ENCODE measurements at places on chromosomes 4 and X. TPM values are rescaled to one million over a fixed set of nuclear protein-coding genes. Genes with fewer than 3 reads are reported as not detected.

GAGE12G gene
- not detected for total RNA-seq

LONRF3 gene
- total RNA-seq, result 1.6 TPM

TAF7L gene
- not detected for total RNA-seq

AKAP14 gene
- not detected for total RNA-seq

TRAM1L1 gene
- total RNA-seq, result 0.19 TPM

MAGEA2B gene
- total RNA-seq, result not detected

DNA sequence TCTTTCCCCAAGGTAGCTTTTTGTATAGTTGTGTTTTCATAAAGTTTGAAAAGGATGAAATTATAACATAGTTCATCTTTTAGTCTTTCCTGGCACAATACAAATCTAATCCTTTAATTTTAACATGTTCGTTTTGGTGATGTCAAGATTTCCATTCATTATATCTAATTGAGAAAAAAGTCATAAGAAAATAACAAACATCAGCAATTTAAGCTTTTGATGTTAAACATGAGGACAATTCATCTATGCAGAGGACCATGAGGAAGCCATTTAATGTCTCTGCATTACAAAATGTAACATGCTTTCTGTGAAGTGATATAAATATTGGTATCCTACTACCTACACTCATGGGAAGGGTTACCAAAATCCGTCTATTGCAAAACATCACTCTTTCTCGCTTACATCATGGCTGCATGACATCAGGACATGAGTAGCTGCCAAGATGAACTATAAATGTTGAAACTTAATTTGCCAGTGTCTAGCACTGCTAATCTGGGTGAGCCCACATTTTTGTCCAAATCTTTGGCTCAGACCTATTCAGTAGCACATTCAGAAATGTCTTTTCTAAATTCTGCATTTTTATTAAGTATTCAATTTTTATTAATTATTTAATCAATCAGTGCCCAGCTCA is 9.5 kb downstream of the EPGN start:
- H3K27me3 ChIP-seq, result peaks cover 8% of the 10 kb centered on the region
- no peak for DNase-seq
- no peak overlapping the region for H3K27ac ChIP-seq
- H3K36me3 ChIP-seq, result no peaks in the 10 kb centered on the region

DNA sequence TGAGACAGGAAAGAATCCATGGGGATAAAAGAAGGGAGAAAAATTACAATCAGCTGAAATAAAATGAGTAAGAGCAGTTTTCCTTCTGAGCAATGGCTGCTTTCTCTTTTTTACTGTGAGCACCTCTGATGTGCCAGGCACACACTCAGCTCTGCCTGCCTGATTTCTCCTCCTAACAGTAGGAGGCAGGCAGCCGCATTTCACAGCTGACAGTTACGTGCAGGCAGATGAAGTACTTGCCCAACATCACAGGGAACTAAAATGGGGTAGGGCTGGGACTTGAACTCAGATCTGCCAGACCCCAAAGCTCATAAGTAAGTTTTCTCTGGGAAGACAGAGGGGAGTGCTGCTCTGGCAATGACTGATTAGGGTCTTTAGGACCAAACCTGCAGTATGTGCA is 54.6 kb downstream of the C4orf50 start:
- no peaks in the 10 kb centered on the region for H3K36me3 ChIP-seq
- no peak for DNase-seq
- H3K4me1 ChIP-seq, result no peaks in the 10 kb centered on the region
- H3K4me3 ChIP-seq, result no peak overlapping the region
- no peak overlapping the region for H3K27ac ChIP-seq

DNA sequence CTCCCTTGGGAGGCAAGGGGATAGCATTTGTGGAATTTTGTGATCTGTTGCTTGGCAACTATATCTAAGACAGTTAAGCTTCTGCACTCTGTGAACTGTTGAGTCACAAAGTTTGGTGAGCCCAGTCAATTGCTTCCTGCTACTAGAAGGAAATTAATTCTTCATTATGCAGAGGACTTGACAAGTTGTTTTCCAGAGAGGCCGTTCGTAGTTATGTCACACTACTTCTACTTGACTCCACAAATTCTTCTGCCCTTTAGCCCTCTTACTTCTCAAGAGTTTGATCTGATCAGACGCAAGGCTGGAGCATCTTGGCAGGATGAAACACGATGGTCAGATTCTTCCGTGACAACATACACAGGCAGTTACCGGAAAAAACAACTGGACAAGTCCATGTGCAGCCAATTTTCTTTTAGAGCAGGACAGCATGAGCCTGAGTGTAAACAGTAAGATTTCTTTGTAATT is at the start of gene C4orf51:
Gene C4orf51 (plus strand): TSS at position 156 of the 465 bp plus-strand sequence. CDS start 58 bp downstream, at position 214.
- no peak for DNase-seq
- H3K27me3 ChIP-seq, result peaks cover 17% of the 10 kb centered on the region
- peaks cover 4% of the 10 kb centered on the region for H3K36me3 ChIP-seq
- no peaks in the 10 kb centered on the region for H3K4me1 ChIP-seq

- H3K36me3 ChIP-seq, result no peaks in the 10 kb centered on the region
- H3K27ac ChIP-seq, result no peak overlapping the region
- no peak overlapping the region for H3K4me3 ChIP-seq
- H3K27me3 ChIP-seq, result peaks cover 18% of the 10 kb centered on the region
- no peaks in the 10 kb centered on the region for H3K4me1 ChIP-seq
These were observed 163.1 kb upstream of the PLAC1 start for GRCh38 chrX:134821370-134821769.

GRCh38 chr4:176558661-176559060 is 234.1 kb downstream of the VEGFC start:
- no peak for DNase-seq
- H3K27ac ChIP-seq, result no peak overlapping the region
- no peak overlapping the region for H3K4me3 ChIP-seq
- H3K36me3 ChIP-seq, result no peaks in the 10 kb centered on the region
- no peaks in the 10 kb centered on the region for H3K4me1 ChIP-seq

GRCh38 chrX:40663880-40664630 is 16.7 kb upstream of the CXorf38 start:
- no peaks in the 10 kb centered on the region for H3K27me3 ChIP-seq
- DNase-seq, result no peak
- H3K4me1 ChIP-seq, result no peaks in the 10 kb centered on the region
- peaks cover 26% of the 10 kb centered on the region for H3K36me3 ChIP-seq

DNA sequence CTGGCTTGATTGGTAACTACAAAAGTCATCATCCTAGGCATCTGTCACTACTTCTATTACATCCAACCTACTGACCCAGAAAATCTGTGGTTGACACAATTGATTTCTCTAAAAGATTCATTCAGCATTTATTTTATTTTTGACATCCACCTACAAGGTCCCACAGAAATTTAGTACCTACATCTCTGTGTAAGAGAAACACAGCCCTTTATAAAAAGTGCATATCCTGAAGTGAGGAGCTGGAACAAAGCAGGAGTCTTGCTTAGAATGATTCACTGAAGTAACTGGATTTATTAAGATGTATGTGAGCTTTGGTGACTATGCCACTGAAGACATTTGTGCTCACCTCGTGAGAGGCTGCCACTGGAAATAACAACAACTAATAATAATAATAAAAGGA is 391.0 kb downstream of the GPAT3 start:
- no peak overlapping the region for H3K27ac ChIP-seq
- H3K36me3 ChIP-seq, result no peaks in the 10 kb centered on the region
- no peaks in the 10 kb centered on the region for H3K4me1 ChIP-seq

GRCh38 chrX:40263014-40263560 is 165.3 kb upstream of the BCOR start:
- DNase-seq, result no peak
- no peak overlapping the region for H3K4me3 ChIP-seq
- no peaks in the 10 kb centered on the region for H3K36me3 ChIP-seq
- peaks cover 11% of the 10 kb centered on the region for H3K4me1 ChIP-seq
- H3K27me3 ChIP-seq, result no peaks in the 10 kb centered on the region
- H3K27ac ChIP-seq, result no peak overlapping the region

DNA sequence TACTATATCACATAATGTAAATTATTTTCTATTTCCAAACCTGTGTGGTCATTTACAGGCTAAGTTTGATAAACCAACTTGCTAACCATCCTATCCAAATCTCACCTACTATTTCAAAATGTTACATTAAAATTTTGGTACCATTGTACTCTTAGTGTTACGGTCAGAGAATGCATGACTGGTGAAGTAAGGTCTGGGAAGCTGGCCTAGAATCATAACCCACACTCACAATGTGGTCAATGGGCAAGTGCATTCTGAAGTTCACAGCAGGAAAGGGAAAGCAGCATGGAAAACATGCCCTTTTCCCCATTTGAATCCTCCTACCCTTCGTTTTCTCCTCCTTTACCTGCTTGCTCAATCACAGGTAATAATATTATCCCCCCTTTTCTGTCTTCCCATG is 54.4 kb downstream of the PPP3CA start:
- no peaks in the 10 kb centered on the region for H3K27me3 ChIP-seq
- no peak for DNase-seq

DNA sequence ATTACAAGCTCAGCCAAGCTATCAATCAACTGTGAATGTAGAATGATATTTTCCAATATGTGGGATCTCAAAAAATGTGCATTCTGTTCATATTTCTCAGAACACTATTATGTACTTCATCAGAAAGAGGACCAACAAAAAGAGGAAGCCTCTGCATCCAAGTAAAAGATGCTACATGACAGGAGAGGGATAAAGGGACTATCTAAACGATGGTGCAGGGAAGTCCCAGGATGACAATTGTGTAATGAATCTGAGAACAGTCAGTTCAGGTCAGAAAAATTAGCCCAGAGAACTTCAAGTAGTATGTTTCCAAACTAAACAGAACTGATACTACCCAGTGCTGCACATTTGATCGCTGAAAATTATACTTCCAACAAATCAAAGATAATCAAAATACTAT is 127.0 kb downstream of the ZNF330 start:
- H3K36me3 ChIP-seq, result no peaks in the 10 kb centered on the region
- no peaks in the 10 kb centered on the region for H3K4me1 ChIP-seq
- no peak overlapping the region for H3K4me3 ChIP-seq

DNA sequence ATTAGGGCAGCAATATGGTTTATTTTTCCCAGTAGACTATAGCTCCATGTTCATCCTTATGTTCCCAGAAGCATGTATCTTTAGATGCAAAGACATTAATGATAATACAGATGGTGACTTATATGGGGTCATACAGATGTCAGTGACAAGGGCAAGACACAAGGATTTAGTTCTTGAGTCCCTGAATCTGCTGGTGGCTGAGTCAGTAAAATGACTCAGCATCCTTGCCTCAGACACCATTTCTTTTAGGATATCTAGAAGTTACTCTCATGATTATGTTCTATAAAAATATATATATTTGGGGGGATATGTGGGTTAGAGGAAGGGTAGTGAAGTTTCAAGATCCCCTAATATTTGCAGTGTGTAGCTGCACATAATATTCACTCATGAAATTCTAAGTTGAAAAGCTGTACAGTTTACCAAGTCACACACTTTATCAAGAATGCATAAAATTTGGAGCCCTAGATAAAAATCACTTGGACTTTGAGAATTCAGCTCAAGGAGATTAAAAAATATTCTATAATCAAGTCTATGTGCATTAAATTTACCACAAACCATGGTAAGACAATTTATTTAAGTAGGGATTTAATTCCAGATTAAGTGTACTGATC is 101.9 kb downstream of the LNX1 start:
- H3K27me3 ChIP-seq, result peaks cover 40% of the 10 kb centered on the region
- H3K27ac ChIP-seq, result no peak overlapping the region
- H3K4me3 ChIP-seq, result no peak overlapping the region
- no peaks in the 10 kb centered on the region for H3K4me1 ChIP-seq
- no peak for DNase-seq

DNA sequence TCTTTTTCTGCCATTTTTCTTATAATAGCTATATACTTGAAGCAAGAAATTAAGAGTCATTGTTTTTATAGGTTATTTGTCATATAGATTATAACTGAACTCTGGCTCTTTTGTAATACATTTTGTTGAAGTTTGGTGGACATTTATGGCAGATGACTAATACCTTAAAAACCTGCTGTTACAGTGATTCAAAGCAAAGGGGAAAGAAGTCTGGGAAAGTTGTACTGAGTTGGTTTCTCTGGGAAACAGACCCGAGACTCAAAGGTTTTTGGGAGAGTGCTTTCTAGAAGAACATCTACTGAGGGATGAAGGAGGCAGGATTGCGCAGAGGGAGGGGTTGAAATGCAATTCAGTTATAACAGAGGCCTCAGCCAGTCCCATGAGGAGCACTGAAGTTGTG is 35.9 kb downstream of the NAP1L5 start:
- H3K36me3 ChIP-seq, result no peaks in the 10 kb centered on the region
- H3K4me1 ChIP-seq, result peaks cover 4% of the 10 kb centered on the region
- no peak overlapping the region for H3K27ac ChIP-seq

- DNase-seq, result no peak
- no peaks in the 10 kb centered on the region for H3K4me1 ChIP-seq
- no peak overlapping the region for H3K27ac ChIP-seq
- no peak overlapping the region for H3K4me3 ChIP-seq
These were observed 98.9 kb downstream of the SLC39A8 start for GRCh38 chr4:102246416-102246815.

DNA sequence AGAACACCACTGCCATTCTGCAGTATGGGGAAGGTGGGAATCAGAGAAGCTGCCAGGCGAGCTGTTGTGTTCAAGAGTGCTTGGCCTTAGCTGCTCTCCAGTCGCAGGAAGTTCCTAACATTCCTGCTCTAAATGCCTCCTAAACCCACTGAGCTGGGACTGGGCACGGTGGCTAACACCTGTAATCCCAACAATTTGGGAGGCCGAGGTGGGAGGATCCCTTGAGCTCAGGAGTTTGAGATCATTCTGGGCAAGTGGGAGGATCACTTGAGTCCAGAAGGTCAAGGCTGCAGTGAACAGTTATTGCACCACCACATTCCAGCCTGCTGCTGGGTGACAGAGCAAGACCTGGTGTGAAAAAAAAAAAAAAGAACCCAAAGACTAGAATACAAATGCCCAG is 690.3 kb upstream of the FAM241A start:
- no peaks in the 10 kb centered on the region for H3K36me3 ChIP-seq
- H3K4me1 ChIP-seq, result no peaks in the 10 kb centered on the region
- no peaks in the 10 kb centered on the region for H3K27me3 ChIP-seq

DNA sequence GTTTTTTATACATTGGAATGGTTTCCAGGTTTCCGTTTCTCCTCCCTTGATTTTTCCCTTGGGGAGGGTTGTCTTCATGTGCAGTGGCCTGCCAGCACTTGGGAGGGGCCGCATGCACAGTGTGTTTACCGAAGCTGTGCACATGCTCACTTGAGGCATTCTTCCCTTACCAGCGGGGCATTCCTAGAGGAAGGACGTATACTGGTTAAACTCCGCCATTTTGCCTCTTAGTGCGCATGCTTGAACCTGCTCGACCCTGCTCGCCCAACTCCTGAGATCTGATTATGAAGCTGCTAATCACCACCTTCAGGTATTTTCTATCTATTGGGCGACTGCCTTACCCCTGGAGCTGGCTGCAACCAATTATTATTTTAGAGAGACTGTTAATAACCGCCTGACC is 76.2 kb downstream of the CXCL13 start:
- H3K36me3 ChIP-seq, result no peaks in the 10 kb centered on the region
- no peak overlapping the region for H3K4me3 ChIP-seq
- H3K27ac ChIP-seq, result no peak overlapping the region
- no peaks in the 10 kb centered on the region for H3K4me1 ChIP-seq

DNA sequence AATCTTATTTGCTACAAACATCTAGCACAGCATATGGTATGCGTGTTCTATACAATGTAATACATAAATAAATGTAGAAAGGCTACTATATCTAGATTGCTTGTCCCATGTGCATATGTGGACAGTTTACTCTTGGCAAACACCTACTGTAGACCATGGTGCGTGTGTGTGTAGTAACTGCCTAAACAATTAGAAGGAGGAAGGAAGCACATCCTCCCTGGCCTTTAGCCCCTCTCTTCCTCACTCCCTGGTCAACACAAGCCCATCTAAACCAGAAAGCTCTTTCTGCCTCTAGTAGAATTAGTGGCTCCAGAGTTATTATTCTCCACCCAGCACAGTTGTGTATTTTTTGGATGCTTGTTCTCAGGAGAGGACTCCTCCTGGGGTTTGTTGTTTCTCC is 73.9 kb downstream of the KDR start:
- no peak overlapping the region for H3K4me3 ChIP-seq
- no peaks in the 10 kb centered on the region for H3K27me3 ChIP-seq
- H3K4me1 ChIP-seq, result no peaks in the 10 kb centered on the region
- DNase-seq, result no peak
